Pulmonary artery endothelial cell (primary cell): ENCODE measurements at places on chromosomes 1 and 21. TPM values are rescaled to one million over a fixed set of nuclear protein-coding genes. Genes with fewer than 3 reads are reported as not detected.

GRCh38 chr1:244099258-244099930 is 48.3 kb downstream of the ZBTB18 start:
- DNase-seq, result no peak

The RSPO1 gene
- not detected in 2 replicates for total RNA-seq

DNA sequence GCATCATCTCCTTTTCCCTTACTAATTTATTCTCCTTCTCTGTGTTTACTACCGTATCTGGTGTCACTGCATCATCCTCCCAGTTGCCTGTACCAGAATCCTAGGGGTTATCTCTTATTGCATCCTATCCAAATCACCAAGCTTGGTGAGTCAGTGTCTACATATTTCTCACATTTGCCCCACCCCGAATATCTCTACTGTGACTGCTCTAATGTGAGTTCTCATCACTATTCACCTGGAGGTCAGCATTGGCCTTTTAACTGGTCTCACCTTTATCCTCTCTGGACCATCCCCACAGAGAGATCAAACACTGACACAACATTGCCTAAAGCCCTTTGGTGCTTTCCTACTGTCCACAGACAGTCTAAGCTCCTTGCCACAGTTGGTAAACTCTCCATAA is 45.7 kb upstream of the ZNF648 start:
- DNase-seq, result no peak

The FMO2 gene
- under 0.01 and 8.0 TPM in 2 replicates for total RNA-seq

DNA sequence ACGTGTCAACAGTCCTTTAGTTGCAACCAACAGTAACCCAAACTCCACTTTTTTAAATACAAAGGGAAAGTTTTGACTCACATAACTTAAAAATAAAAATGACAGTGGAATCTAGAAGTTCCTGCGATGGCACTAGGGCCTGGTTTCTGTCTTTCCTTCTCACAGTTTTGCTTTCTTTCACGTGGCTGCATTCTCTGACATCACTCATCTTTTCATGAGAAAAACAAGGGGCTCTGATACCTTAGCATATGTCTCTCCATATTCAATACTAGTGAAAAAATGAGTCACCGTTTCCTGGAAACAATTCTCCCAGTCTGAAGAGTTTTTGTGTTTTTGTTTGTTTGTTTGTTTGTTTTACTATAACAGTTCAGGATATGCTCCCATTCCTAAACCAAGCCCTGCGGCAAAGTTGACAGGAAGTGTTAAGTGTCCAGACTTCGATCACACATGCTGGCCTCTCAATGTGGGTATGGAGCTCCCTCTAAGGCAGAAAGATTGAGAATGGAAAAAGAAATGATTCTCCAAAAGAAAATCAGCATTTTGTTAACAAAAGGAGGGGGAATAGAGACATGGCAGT is 483.3 kb downstream of the TTLL7 start:
- DNase-seq, result no peak

- no peak for DNase-seq
Observed at GRCh38 chr1:202203238-202204039, 9.8 kb downstream of the LGR6 start.

GRCh38 chr21:45074818-45075595 is 627 bp downstream of the ADARB1 start:
- DNase-seq, result no peak

GRCh38 chr1:53561503-53562105 is 102.4 kb downstream of the DMRTB1 start:
- no peak for DNase-seq

GRCh38 chr1:6960291-6960811 is 175.1 kb downstream of the CAMTA1 start:
- DNase-seq, result no peak

- no peak for DNase-seq
Observed at GRCh38 chr1:115867216-115867615, 26.3 kb upstream of the NHLH2 start.

GRCh38 chr1:29408831-29409605 is 172.7 kb downstream of the PTPRU start:
- DNase-seq, result no peak

DNA sequence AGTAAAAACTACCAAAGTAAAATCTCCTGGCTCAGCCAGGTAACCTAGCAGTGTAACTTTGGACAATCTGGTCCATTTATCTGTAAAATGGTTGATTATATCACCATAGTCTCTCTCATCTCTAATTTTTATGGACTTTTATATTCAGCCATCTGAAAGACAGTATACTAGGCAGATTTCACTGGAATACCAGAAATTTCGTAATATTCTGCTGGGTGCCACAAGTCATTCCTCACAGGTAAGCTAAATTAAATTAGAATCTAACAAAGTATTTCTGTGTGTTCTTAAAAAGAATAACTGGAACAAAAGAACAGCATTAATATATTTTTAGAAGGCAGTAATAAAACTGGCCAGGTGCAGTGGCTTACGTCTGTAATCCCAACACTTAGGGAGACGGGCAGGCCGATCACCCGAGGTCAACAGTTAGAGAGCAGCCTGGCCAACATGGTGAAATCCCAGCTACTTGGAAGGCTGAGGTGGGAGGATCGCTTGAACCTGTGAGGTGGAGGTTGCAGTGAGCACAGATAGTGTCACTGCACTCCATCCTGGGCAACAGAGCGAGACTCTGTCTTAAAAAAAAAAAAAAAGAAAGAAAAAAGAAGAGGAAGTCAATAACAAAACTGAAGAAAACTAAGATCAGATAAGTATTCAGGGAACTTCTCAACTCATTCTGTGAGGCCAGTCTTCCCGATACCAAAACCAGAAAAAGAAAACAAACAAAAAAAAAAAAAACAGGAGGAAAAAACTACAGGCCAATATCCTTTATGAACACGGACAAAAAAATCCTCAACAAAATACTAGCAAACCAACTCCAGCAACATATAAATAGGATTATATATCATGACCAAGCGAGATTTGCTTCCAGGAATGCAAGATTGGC is 35.9 kb downstream of the PIK3R3 start:
- DNase-seq, result no peak

The ADGRL2 gene
- 52.0 and 64.4 TPM in 2 replicates for total RNA-seq
